ENCODE measurements at places on chromosomes 16 and 17.

DNA sequence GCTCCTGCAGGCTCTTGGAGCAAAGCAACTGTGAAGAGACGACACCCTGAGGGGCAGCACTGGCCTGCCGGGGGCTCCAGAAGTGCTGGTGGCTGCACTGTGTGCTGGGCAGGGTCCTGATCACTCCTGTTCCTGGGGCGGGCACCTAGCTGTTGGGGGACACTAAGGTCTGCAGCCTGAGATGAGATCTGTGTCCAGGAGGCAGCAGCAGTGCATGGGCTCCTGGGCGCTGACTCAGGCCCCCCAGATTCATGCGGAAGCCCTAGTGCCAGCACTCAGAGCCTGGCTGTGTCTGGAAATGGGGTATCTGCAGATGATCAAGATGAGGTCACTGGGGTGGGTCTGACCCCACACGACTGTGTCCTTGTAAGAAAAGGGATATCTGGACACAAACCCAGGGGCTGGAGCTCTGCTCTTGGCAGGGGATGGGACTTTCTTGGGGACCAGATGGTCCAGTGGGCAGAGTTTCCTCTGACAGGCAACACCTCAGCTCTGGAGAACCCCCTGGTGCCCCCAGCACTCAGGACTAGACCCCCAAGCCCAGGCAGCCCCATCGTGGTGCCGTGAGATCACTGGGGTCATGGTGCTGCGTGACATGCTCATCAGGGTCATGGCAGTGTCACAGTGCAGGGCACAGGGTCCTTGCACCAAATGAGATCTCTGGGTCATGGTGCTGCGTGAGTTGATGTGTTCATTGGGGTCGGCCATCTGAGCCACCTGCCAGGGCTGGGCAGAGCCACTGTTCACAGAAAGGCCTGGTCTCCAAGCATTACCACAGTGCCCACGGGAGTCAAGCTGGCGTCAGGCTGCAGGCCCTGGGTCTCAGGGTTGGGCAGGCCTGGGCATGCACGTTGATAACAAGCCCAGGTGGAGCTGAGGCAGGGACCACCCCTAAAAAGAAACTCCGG lies 9.5 kb downstream of the FAAP100 start:
- DNase-seq = no peak

- DNase-seq = no peak
These were observed 370.0 kb downstream of the HS3ST3B1 start for GRCh38 chr17:14670861-14671260.

GRCh38 chr17:57629470-57629869 lies 115.6 kb downstream of the CCDC182 start:
- DNase-seq = no peak

- DNase-seq = no peak
These were observed 19.4 kb downstream of the IFT140 start for GRCh38 chr16:1592446-1592845.

DNA sequence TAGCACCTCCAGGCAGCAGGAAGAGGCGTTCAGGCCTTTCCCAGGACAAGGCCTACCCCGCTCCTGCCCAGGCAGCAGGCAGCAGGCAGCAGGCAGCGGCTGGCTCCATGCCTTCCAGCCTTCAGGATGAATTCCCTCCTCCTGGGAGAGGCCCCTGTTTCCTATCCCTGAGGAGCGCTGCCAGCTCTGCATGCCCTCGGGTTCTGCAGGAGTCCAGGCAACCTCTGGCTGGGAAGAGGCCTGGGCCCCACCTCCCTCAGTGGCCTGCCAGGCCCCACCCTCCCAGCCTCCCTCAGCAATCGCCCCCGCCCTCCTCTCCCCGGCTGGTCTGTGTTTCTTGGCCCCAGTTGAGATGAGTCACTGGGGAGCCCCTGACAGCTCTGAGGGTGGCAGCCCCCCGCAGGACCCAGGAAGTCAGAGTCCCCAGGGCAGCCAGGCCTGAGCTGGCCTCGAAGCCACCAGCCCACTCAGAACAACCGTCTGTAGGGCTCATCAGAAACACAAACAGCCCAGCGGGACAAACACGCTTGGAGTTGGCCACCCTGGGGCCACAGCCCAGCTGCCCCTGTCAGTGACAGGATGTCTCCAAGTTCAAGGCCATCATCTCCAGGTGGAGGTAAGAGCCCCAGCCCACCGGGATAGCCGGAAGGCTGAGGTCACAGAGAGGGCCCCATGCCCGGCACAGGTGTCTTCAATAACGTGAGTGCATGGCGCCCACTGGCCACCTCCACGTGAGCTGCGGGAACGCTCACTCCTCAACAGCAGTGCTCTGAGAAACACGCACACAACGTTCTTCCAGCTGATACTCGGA lies 39.5 kb upstream of the CIBAR2 start:
- no peak for DNase-seq

- no peak for DNase-seq
These were observed 79.1 kb upstream of the C16orf82 start for GRCh38 chr16:26987597-26988010.

DNA sequence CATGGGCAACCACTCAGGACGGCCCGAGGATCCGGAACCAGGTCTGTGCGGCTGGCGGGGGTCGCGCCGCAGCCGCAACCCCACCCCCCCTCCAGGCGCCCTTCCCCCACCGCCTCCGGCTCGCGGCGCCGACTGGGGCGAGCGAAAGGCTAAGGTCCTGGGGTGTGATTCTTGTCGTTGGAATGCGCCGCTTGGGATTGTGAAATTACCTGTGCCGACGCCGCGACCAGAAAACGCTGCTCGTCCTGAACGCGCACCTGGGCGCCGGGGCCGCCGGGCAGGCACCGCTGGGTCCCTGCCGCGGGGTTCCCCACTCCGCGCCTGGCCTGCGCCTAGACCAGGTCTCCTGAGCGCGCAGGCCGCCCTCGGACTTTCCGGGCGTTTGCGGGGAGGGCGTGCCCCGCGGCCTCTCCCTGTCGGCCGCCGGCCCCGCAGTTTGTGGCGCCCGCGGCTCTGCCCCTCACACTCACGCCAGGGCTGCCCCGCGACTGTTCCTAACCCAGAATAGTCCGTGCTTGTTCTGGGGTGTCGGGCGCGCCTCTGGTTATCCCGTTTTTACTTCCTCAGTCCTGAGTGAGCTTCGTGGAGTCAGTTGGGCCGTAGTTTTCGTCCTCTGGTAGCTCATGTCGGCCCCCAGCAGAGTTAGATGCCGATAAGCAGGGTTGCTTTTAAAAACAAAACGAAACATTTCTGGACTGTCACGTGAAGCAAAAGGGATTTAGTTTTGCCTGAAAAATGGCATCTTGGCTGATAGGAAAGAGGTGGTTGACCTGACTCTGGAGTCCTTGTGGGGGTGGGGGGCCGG lies 147.2 kb downstream of the SPECC1 start:
- no peak for DNase-seq

- no peak for DNase-seq
These were observed 41.4 kb upstream of the PIRT start for GRCh38 chr17:10879190-10879836.

GRCh38 chr17:65074778-65075250 lies 18.3 kb upstream of the GNA13 start:
- DNase-seq = no peak

DNA sequence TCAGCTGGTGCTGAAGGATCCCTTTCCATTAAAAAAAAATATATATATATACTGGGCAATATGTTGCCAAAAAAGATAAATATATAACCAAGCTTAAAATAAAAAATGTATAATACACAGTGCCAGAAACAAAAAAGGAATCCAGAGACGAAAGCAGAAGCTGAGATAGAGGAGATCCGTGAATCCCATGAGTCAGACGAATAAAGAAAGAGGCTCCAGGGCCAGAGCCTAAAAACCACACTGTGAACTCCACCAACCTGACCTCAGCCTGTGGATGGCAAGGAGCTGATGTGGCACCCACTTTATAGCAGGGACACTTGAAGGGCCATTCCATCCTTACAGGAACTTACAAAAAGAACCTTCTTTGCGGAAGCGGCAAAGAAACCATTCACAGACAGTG lies 34.8 kb downstream of the PITPNM3 start:
- no peak for DNase-seq

DNA sequence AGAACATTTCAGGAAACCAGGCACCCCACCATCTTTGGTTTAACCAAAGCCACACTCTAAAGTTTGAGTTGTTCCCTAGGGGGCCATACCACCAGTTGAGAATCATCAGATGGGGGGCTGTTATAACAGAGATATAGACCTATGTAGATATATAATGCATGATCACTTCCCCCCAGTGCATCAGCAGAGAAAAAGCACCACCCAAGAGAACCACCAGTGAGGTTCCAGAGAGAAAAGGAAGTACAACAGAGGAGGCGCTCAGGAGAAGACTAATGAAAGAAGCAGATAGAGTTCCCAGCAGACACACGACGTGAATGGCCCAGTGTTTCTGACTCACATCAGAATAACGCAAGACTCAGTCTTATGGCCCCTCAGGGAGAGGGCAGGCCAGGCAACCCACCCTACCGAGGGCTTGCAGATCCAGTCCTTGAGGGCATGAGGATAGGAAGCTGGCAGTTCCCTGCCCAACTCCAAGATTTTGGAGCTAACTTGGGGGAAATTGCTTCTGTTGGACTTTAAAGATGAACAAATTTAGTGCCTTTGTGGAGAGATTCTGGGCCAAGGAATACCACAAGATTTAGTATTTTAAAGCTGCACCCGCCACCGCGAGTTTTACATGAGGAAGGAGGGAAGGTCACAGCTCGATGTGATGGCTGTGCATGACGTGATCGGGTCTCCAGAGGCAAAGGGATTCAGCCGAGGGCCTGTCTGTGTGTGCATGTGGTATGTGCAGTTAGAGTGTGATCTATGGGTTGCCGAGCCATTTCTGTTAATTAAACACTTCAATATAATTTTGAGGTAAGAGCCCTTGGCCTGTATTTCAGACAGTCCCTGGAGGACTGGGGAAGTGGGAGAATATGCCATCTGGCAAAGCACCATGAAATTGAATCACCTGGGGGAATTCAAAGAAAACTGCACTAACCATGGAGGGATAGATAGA lies 53.1 kb downstream of the AIPL1 start:
- DNase-seq = no peak

DNA sequence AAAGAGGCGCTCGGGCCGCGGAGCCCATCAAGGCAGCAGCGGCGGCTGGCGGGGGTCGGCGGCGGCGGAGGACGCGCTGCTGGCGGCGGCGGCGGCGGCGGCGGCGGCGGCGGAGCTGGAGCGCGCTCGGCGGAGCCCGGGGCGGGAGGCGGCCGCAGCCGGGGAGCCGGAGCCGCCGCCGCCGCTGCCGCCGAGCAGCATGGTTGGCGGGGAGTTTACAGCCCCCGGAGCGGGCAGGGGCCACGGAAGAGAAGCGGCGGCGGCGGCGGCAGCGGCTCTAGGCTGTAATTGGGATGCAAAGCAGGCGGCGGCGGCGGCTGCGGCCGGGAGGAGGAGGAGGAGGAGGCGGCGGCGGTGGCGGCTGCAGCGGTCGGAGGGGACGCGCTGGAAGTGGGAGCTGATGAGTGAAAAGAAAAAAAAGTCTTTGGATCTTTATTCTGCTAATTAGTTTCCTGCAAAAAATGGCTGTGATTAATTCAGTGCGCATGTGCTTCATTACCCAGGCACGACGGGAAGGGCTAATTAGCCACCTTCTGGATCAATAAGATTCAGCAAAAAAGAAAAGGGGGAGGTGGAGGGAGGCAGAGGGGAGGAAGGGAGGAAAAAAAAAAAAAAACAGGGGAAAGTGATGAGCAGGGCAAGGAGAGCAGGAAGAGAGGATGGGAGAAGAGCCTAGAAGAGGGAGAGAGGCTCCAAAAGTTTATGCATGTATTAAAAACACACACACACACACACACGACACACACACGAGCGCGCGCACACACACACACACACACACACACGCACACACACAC lies 10.9 kb upstream of the ZFHX3 start:
- DNase-seq = no peak

- no peak for DNase-seq
These were observed 138.2 kb upstream of the ERCC4 start for GRCh38 chr16:13781575-13782338.
